Pancreas (tissue), 10 donors: ENCODE measurements at places on chromosomes 7 and 10. TPM values are rescaled to one million over a fixed set of nuclear protein-coding genes. Genes with fewer than 3 reads are reported as not detected.
A peak's percentile ranks its signal among the peaks of the same experiment; 100 is the strongest.

- no peak overlapping the region for H3K27ac ChIP-seq
- no peak overlapping the region for H3K4me3 ChIP-seq
- DNase-seq = no peak
- H3K27me3 ChIP-seq = no peaks in the 10 kb centered on the region
- no peaks in the 10 kb centered on the region for H3K36me3 ChIP-seq
- no peaks in the 10 kb centered on the region for H3K4me1 ChIP-seq
Observed at GRCh38 chr10:30789806-30790205, 160.3 kb upstream of the LYZL2 start.

GRCh38 chr7:18861514-18862118 lies 255.8 kb downstream of the TWIST1 start:
- no peak overlapping the region for H3K4me3 ChIP-seq
- H3K4me1 ChIP-seq = no peaks in the 10 kb centered on the region
- DNase-seq = no peak
- H3K36me3 ChIP-seq = no peaks in the 10 kb centered on the region

Gene NUTM2E
- total RNA-seq = 0.09 TPM

DNA sequence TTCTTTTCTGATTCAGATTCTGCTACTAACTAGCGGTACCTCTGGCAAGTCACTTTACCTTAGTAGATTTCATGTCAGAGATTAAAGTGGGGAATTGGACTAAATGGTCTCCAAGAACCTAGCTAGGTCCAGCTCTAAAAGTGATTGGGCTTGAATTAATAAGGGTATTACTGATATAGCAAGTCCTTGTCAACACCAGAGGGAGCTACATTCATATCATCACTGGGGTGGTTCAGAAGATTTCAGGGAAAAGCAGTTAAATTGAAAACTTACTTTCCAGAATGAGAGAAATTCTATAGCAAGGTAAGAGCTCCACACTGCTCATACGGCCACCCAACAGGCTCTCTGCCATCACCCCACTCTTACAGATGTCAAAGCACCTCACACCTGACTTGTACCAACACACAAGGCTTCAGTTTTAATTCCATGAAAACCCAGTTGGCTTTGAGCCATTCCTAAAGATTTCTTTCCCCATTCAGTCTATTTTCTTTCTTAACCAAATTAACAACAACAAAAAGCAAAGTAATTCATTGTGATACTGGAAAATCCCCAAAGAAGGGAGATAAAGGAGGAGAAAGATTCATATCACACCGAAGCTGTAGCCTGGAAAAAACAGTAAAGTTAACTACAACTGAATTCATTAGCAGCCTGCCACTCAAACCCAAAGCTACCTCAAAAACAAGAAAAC lies 38.0 kb upstream of the SPOCK2 start:
- no peaks in the 10 kb centered on the region for H3K4me1 ChIP-seq
- no peaks in the 10 kb centered on the region for H3K36me3 ChIP-seq
- DNase-seq = no peak
- no peak overlapping the region for H3K27ac ChIP-seq

Gene CNNM1
- 1.4 TPM for total RNA-seq

DNA sequence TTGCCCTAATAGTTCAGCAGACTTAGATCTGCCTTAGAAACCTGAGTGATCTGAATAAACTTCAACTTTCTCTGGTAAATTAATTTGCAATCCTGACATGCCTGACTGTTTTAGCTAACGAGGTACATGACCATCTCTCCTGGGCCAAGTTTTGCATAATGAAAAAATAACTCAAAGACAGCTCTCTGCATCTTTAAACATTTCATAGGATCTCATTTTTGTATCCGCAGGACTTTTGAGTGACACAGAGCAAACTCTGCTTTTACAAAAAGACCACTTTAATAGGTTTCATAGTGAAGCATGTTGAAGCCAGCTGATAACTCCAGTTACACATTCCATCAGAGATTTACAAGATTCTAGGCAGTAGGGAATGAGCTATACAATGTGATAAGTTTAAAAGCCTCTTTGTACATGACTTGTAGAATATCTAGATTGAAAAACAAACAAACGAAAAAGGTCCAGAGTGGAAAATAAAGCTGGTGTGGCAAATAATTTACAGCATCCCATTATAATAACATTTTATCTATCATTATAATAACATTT lies 2.1 kb downstream of the PRKG1 start:
- no peak overlapping the region for H3K27ac ChIP-seq
- DNase-seq = no peak

DNA sequence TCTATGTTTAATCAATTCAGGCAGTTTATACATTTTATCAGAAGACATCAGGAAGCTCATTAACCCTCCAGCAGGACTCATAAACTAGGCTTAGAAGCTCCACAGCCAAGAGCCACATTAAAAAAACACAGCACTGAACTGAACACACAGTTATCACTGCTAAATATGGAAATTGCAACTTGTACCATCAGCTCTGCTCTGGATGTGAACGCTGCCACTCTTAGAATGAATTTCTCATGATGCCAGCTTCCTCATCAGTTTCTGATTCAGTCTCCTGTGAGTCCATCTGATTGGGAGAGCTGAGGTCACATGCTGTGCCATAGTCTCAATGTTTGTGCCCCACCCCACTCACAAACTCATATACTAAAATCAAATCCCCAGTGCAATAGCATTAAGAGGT lies 17.1 kb upstream of the ING3 start:
- no peak overlapping the region for H3K27ac ChIP-seq
- no peaks in the 10 kb centered on the region for H3K4me1 ChIP-seq

- H3K36me3 ChIP-seq = no peaks in the 10 kb centered on the region
- H3K4me1 ChIP-seq = no peaks in the 10 kb centered on the region
- no peak overlapping the region for H3K4me3 ChIP-seq
- no peaks in the 10 kb centered on the region for H3K27me3 ChIP-seq
- no peak overlapping the region for H3K27ac ChIP-seq
- no peak for DNase-seq
Observed at GRCh38 chr10:27695706-27696105, 49.9 kb downstream of the MKX start.

Gene POLR2J2
- total RNA-seq = 9.7 TPM

Gene TAF5
- 2.6 TPM for total RNA-seq

Gene CPA2
- total RNA-seq = 5,238 TPM

DNA sequence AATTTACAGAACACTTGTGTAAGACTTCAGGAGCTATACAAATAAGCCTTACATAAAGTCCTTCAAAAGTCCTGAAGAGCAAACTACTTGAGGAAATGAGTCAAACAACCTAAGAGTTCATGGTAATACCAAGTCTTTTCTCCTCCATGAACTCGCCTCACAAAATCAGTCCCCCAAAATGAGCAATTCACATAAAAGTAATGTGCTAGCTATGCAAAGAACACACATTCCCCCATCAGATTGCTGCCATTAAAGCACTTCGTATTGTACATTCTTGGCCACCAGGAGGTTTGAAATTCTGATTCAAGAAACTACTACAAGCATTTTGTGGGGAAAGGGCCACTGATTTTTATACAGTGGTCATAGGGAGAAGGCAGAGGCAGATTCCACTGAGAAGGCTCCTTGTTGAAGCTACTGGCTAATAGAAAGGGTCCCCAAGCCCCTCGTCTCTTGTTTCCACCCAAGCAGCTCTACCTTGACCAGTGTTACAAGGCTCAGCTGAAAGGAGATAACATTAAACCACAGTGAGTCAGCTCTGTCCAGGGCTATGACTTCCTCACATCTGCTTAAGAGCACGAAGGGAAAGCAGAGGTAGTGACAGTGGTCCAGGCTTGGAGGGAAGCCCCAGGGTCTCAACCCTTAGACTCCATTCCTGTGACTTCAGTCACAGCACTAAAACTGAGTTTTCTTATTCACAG lies 115.2 kb upstream of the CDK1 start:
- no peaks in the 10 kb centered on the region for H3K36me3 ChIP-seq
- H3K27me3 ChIP-seq = no peaks in the 10 kb centered on the region
- H3K4me3 ChIP-seq = no peak overlapping the region

- no peak overlapping the region for H3K4me3 ChIP-seq
- no peak for DNase-seq
- H3K27ac ChIP-seq = no peak overlapping the region
- H3K4me1 ChIP-seq = no peaks in the 10 kb centered on the region
Observed at GRCh38 chr10:79387974-79388850, 40.9 kb downstream of the PPIF start.

- no peak overlapping the region for H3K27ac ChIP-seq
- no peaks in the 10 kb centered on the region for H3K36me3 ChIP-seq
- no peak for DNase-seq
- no peaks in the 10 kb centered on the region for H3K27me3 ChIP-seq
Observed at GRCh38 chr10:122124808-122125207, 135.8 kb downstream of the TACC2 start.

DNA sequence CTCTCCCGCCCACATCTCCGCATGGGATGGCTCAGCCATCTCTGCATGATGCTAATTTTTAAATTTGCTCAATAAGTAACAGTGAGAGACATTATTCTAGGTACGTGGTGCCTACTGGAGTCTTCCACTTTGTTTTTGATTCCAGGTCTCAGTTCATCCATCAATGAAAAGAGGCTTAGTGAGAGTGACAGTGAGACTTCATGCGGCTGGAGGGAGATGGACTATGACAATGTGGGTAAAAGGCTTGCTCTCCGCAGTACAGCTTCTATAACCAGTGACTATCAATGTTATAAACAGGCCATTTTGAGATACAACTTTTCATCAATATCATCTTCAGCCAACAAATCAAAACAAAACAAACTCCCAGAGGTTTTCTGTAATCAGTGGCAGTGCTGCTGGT lies 563.4 kb upstream of the MKI67 start:
- no peaks in the 10 kb centered on the region for H3K4me1 ChIP-seq
- no peak overlapping the region for H3K4me3 ChIP-seq
- no peaks in the 10 kb centered on the region for H3K36me3 ChIP-seq
- H3K27me3 ChIP-seq = no peaks in the 10 kb centered on the region

- peak overlapping the region; percentile 55 for H3K27ac ChIP-seq
- peak; percentile 32 for DNase-seq
- no peaks in the 10 kb centered on the region for H3K36me3 ChIP-seq
- H3K4me3 ChIP-seq = no peak overlapping the region
Observed at GRCh38 chr10:76033457-76034196, 602.2 kb downstream of the LRMDA start.

Gene SSC4D
- total RNA-seq = 2.4 TPM

Gene SEMA3E
- 0.56 TPM for total RNA-seq

- H3K27ac ChIP-seq = no peak overlapping the region
- peak; percentile 20 for DNase-seq
- peak overlapping the region; percentile 77 for H3K4me3 ChIP-seq
- no peaks in the 10 kb centered on the region for H3K36me3 ChIP-seq
- H3K27me3 ChIP-seq = no peaks in the 10 kb centered on the region
Observed at GRCh38 chr10:61904733-61905725, 3.5 kb downstream of the ARID5B start.

- H3K4me1 ChIP-seq = peaks cover 5% of the 10 kb centered on the region
- H3K36me3 ChIP-seq = no peaks in the 10 kb centered on the region
- no peak overlapping the region for H3K27ac ChIP-seq
- no peak overlapping the region for H3K4me3 ChIP-seq
- no peaks in the 10 kb centered on the region for H3K27me3 ChIP-seq
- DNase-seq = no peak
Observed at GRCh38 chr10:13560597-13560996, 26.2 kb upstream of the PRPF18 start.

Gene GPR26
- total RNA-seq = not detected

Gene GPR15LG
- total RNA-seq = 0.32 TPM

Gene NPY
- total RNA-seq = 0.82 TPM

Gene TWIST1
- 0.09 TPM for total RNA-seq

DNA sequence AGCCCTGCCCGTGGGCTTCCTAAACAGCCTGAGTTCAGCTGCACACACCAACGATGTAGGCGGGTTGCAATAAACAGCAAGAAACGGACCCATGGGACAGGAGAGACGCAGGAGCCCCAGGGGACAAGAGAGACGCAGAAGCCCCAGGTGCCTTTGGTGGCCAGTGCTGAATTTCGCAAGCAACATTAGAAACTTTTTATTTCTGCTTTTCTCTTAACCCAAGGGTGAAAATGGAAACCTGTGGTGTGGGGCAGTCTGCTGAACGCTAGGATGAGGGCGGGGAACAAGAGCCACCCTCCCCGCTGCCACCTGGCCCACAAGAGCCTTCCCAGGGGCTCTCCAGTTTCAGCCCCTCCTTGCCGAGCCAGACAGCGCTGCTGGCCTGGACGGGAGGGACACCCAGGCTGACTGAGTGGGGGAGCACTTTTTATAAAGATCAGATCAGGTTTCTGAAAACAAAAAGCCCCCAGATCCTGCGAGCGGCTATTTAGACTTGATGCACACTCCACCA lies 20.0 kb upstream of the GPR146 start:
- H3K36me3 ChIP-seq = no peaks in the 10 kb centered on the region
- DNase-seq = peak; percentile 23
- H3K27me3 ChIP-seq = no peaks in the 10 kb centered on the region
- no peak overlapping the region for H3K27ac ChIP-seq

Gene STN1
- 12.9 TPM for total RNA-seq

- H3K4me1 ChIP-seq = no peaks in the 10 kb centered on the region
- H3K4me3 ChIP-seq = no peak overlapping the region
- H3K36me3 ChIP-seq = no peaks in the 10 kb centered on the region
- H3K27me3 ChIP-seq = no peaks in the 10 kb centered on the region
Observed at GRCh38 chr7:108201766-108202165, 71.6 kb upstream of the LAMB4 start.

Gene BAIAP2L1
- 23.7 TPM for total RNA-seq

GRCh38 chr7:28375729-28376128 lies 36.6 kb upstream of the CREB5 start:
- no peaks in the 10 kb centered on the region for H3K4me1 ChIP-seq
- no peaks in the 10 kb centered on the region for H3K27me3 ChIP-seq
- H3K27ac ChIP-seq = no peak overlapping the region
- no peak for DNase-seq

DNA sequence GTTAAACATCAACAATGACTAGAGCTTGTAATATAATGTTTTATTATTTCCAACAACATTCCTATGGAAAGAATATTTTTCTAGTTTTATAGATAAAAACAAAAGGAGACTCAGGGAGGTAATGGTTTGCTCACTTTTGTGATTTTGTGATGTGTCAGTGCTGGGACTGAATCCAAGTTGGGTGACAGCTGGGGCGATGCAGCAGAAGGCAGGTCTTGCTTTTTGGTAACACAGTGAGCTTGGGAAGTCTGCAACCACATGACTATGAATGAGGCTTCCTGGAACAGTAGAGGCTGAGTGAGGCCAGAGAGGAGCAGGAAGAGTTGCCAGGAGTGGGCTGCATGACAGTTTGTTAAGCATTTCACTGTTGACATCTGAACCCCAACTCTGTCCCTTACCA lies 4.9 kb upstream of the YKT6 start:
- no peak overlapping the region for H3K4me3 ChIP-seq
- no peaks in the 10 kb centered on the region for H3K36me3 ChIP-seq
- H3K27me3 ChIP-seq = no peaks in the 10 kb centered on the region
- no peaks in the 10 kb centered on the region for H3K4me1 ChIP-seq
- DNase-seq = no peak

- H3K4me3 ChIP-seq = no peak overlapping the region
- no peaks in the 10 kb centered on the region for H3K27me3 ChIP-seq
- no peaks in the 10 kb centered on the region for H3K4me1 ChIP-seq
- DNase-seq = no peak
Observed at GRCh38 chr10:60138842-60139241, 232.5 kb upstream of the CCDC6 start.

DNA sequence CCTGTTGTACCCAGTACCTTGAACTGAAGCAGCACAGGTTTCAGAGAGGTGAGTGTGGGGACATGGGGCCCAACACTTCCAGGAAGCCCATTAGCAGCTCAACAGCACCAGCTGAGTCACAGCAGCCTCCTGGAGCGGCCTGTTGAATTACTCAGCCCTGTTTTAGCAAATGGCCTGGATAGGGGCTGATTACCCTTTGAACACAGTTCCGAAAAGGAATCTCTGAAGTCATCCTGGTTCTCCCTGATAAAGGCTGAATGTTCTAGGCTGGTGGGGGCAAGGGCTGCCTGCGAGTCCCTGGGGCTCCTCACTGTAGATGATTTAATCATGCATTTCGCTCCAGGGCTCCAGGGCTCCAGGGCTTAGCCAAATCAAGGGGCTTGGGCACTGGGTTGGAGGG lies 287.5 kb downstream of the GRID1 start:
- H3K27ac ChIP-seq = no peak overlapping the region
- H3K4me3 ChIP-seq = no peak overlapping the region
- no peaks in the 10 kb centered on the region for H3K4me1 ChIP-seq
- no peaks in the 10 kb centered on the region for H3K27me3 ChIP-seq
- no peaks in the 10 kb centered on the region for H3K36me3 ChIP-seq
